ENCODE measurements at places on chromosomes 5 and 9.

DNA sequence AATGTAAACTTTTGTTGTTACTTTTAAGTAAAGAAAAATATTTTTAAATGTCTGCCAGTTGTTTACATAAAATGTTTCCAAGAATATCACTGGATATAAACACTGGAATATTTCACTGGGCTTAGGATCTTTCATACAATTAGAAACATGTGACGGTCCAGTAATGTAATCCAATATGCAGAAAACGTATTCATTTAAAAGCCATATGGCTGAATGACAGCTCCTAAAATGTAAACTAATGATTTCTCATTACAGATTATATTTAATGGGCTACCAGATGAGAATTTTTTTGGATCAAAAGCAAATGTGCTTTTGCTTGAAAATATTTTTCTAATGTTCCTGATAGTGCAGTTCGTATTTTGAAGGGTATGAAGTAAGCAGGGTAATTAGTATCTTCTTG, 124.3 kb downstream of the TTC39B start:
- no peak for DNase-seq

DNA sequence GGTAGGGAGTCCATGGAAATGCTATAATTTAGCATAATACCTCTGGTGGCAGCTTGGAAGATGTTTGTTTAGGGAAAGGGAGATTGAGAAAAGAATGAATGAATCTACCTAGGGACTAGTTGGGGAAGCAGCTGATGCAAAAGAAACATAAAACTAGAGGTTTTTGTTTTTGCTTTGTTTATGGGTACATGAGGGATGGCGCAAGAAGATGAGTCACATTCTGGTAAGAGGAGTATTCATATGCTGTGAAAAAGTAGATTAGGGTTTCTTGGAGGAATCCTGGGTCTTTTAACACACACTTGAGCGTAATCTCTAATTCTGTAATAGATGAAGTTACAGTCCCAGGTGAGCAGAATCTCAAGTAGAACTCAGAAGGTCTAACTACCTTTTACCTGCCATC, 17.1 kb downstream of the C9orf43 start:
- DNase-seq = no peak

DNA sequence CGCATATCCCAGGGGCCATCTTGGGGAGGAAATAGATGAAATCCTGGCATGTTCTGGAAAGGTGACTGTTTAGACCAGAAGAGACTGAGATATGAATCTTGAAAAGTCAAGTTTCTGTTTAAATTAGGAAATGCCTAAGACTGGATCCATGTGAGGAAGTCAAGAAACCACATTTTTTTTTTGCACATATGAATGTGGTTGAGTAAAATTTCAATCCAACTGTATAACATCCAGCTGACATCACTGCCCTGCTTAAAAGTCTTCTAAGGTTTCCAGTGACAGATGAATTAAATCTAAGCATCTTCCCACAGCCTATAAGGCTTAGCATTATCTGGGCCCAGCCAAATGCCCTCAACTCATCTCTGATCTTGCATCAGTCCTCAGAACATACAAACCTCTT, 47.7 kb upstream of the TCERG1 start:
- no peak for DNase-seq

GRCh38 chr5:104702212-104702611, 1139.6 kb upstream of the NUDT12 start:
- DNase-seq = no peak

GRCh38 chr5:180809403-180810209, 7.0 kb upstream of the MGAT1 start:
- DNase-seq = peak; percentile 87

GRCh38 chr5:68962757-68963484, 130.9 kb upstream of the SLC30A5 start:
- no peak for DNase-seq

DNA sequence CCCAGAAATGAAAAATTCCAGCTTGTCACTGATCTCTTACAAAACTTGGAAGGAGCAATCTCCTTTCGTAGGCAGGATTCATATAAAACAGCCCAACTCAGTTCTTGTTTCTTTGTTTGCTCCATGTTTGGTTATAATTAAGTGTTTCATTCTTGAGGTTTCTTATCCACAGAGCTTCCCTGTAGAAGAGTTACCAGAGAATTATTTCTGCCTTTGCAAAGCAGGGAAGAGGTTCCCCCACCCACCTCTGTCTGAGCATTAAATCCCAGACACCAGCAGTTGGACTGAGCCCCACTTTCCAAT, 34.1 kb upstream of the RAI14 start:
- no peak for DNase-seq

DNA sequence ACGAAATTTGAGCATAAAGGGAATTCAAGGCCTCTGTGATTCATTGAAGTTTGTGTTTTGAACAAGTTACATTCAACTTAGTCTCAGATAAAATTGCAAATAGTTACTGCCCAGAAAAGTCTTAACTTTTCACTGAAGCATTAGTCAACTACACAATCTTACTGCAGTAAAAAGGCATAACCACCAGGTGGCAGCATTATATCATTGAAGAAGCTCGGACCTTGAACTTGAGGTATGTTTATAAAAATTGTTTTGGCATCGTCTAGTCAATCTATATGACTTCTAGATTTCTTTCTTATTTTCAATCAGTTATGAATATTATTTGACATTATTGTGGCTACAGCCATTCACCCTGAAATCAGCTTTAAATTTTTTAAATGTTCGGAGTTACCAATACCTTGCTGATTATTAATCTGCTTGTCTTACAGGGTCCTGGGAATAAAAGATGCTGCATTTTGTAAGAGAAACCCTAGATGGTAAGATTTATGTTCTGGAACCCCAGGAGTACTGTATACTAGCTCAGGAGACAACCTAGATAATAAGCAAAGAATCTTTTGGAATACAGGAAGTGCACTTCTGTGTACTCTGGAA, 83.9 kb upstream of the GRAMD2B start:
- DNase-seq = no peak

DNA sequence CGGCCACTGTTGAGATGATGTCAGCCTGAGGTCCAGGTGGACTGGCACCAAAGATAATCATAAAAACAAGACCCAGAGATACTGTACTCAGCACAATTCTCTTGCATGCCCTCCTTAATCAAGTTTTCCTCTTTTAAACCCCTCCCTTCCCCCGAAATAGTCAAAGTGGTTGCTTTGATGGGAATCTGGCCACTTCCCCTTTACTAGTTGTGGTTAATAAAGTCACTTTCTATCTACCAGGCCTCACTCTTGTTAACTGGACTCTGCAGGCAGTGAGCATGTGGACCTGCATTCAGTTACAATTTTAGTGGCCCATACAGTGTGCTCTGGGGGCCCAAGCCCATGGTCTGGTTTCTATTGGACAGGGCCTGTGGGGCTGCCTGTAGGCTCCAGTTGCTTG, 17.5 kb downstream of the FBP2 start:
- no peak for DNase-seq

DNA sequence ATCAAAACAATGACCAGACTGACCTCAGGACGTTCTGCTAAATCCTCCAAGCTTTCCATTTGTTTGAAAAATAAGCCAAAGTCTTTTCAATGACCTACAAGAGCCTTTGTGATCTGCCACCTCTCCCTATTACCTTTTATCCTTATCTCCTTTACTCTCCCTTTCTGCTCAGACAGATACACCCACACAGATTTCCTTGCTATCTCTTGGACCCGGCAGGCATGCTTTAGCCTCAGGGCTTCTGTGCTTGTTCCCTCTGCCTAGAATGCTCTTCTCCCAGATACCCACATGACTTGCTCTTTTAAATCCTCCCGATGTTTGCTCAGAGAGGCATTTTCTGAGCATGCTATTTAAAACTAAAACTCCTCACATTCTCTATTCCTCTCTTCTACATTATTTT, 8.9 kb upstream of the ELOVL7 start:
- no peak for DNase-seq

GRCh38 chr5:140548300-140548688, 832 bp downstream of the EIF4EBP3 start:
- no peak for DNase-seq

Measured in stimulated activated CD8-positive, alpha-beta memory T cell treated with anti-CD3 and anti-CD28 coated beads, Interleukin-4, amount 100 ng/mL, for 4 hours (primary cell).